ENCODE measurements at places on chromosomes 11 and 22. TPM values are rescaled to one million over a fixed set of nuclear protein-coding genes. Genes with fewer than 3 reads are reported as not detected.

- H3K27ac ChIP-seq: no peak overlapping the region
- no peaks in the 10 kb centered on the region for H3K27me3 ChIP-seq
- peak; percentile 69 for DNase-seq
- H3K36me3 ChIP-seq: peaks cover 21% of the 10 kb centered on the region
- no peak overlapping the region for H3K4me3 ChIP-seq
Measured at GRCh38 chr11:17991783-17992433, 20.9 kb downstream of the SERGEF start.

Gene OR51B2
- total RNA-seq: not detected

Gene RNF121
- 45.5 TPM for total RNA-seq

Gene CASP5
- not detected for total RNA-seq

Gene CUL5
- 51.9 TPM for total RNA-seq

Gene OR2AT4
- not detected for total RNA-seq
